AG04449 (cell line): ENCODE measurements at places on chromosomes 12 and 14.

- no peak for DNase-seq
Measured at GRCh38 chr14:22915886-22916521, 2.9 kb downstream of the RBM23 start.

DNA sequence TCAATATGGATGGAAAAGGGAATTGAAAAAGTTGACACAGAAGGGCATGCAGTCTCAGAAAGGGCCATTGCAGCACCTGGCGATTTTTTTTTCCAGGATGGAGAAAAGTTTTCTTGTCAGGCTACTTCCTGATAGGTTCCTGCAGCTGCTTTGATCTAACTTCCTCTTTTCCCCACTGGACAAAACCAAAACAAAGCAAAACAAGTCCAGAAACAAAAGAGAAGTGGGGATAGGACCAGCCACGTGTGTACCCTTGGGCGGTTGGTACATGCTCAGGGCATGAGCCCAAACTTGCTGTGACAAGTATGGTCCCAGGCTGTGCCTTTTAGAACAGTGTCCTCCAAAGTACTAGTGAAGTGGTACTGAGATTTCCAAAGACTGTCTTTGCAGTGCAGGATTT is 89.8 kb downstream of the CHST11 start:
- no peak for DNase-seq

DNA sequence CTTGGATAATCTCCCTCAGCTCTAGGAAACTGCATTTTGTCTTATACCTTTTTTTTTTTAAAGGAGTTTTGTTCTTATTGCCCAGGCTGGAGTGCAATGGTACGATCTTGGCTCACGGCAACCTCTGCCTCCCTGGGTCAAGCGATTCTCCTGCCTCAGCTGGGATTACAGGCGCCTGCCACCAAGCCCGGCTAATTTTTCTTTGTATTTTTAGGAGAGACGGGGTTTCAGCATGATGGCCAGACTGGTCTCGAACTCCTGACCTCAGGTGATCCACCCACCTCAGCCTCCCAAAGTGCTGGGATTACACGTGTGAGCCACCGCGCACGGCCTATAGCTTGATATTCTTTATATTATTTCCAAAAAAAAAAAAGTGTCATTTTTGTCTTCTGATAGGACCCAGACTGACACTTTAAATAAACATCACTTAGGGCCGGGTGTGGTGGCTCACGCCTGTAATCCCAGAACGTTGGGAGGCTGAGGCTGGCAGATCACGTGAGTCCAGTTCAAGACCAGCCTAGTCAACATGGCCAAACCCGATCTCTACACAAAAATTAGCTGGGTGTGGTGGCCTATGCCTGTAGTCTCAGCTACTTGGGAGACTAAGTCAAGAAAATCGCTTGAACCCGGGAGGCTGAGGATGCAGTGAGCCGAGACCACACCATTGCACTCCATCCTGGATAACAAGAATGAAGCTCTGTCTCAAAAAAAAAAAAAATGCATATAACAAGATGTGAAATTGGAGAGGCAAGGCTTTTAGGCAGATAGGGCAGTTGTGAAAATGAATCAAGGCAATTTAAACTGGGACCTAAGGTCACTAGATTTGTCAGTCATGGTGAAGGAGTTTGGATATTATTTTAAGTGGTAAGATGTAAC is 18.4 kb downstream of the SLC2A3 start:
- no peak for DNase-seq

DNA sequence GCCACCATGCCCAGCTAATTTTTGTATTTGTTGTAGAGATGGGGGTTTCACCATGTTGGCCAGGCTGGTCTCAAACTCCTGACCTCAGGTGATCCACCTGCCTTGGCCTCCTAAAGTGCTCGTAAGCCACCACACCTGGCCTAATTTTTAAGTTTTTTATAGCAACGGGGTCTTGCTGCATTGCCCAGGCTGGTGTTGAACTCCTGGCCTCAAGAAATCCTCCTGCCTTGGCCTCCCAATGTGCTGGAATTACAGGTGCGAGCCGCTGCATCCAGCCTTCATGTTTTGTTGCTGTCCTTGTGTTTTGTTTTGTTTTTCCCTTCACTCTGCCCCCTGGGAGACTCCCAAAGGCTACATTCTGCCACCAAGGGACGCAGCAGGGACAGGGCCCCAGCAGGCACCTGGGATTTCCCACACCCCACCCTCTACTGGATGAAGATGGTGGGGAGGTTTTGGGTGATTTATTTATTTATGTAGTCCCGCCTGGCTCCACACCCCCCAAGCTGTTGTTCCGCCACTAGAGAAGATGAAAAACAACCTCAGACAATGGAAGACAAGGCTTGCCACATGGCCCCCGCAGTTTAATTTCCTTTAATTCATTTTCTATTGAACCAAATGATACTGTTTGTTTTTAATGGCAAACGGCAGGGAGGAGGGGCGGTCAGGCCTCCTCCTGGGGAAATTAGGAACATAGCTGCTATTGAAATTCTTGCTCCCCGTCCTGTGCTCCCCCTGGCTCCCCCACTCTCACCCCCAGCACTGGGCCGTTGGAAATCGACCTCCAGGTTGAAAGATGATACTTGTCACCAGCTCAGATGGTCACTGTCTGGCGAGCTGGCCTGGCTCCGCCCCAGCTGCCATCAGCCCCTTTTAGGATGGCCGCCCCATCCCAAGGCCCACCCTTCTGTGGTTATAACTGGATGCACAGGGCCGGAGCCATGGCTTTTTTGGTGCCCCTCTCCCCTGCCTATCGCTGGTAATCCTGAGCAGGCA is 70.3 kb downstream of the RNFT2 start:
- no peak for DNase-seq

DNA sequence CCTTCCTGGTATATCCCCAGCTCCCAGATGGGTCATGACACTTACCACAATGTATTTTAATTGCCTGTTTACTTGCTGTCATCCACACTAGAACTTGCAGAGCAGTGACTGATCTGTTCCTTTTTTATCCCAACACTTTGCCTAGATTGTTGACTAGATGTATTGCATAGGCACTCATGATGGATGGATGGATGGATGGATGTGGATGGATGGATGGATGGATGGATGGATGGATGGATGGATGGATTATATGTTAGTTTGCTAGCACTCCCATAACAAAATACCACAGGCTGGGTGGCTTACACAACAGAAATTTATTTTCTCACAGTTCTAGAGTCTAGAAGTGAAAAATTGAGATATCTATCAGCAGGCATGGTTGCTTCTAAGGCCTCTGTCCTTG is 8.7 kb upstream of the CKAP4 start:
- DNase-seq = no peak

GRCh38 chr12:103884316-103884715 is 43.3 kb upstream of the NT5DC3 start:
- DNase-seq = no peak

- no peak for DNase-seq
Measured at GRCh38 chr14:98170575-98170974, 1101.4 kb downstream of the BCL11B start.

GRCh38 chr14:67919259-67920032 is 99.9 kb downstream of the RAD51B start:
- DNase-seq = no peak

DNA sequence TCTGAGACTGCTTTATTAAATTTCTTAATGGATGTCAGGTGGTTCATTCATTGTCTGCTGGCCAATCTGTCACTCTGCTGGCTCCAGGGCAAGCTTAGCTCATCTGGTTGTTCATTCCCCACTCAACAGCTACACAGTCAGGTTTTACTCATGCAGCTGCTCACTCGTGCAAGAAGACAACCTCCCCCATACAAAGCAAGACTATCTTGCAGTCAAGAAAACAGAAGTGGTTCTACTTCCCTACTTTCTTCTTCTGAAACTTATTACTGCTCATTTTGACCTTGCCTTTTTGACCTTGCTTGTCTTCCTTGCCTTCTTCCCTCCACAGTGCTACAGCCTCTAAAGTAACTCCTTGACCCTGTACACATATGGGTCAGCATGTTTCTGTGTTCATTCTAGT is 277.9 kb downstream of the SSPN start:
- DNase-seq = no peak

- no peak for DNase-seq
Measured at GRCh38 chr14:64939817-64940190, 2.7 kb downstream of the GPX2 start.

GRCh38 chr14:95452893-95453712 is 63.3 kb downstream of the SYNE3 start:
- DNase-seq = no peak

GRCh38 chr12:21831791-21832344 is 57.4 kb upstream of the KCNJ8 start:
- no peak for DNase-seq

GRCh38 chr12:66920205-66920604 is 241.3 kb upstream of the GRIP1 start:
- no peak for DNase-seq

DNA sequence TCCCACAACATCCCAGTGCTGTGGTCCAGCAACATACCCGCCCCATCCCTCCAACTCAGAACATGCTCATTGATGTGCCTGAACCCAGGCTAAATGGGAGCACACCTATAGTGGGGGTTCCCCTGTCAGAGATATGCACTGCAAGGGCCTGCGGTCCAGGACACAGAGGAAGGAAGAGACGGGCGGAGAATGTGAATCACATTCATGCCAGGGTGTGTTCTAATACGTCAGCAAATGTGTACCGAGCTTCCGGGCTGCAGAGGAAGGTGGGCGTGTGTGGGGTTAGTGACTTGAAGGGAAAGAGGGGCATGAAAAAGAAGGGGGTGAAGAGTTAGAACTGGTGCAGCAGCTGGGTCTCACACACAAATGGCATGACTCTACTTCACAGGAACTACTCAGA is 83.7 kb downstream of the DPF3 start:
- no peak for DNase-seq

DNA sequence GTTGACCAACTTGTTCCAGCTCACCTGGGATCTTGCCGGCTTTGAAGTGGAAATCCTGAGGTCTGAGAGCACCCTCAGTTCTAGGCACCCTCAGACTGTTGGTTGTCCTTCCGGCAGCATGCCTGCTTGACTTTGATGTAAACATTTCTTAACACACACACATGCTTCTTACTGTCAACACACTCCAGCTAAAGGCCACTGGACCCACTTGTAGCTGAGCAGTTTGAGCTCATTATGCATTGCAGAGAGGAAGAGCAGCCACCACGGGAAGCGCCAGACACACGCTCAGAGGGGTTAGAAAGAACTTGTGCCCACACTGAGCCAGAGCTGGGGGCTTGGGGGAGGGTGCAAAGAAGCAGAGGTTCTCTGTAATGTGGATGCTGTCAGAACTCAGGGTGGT is 55.8 kb downstream of the TNFAIP2 start:
- DNase-seq = no peak

DNA sequence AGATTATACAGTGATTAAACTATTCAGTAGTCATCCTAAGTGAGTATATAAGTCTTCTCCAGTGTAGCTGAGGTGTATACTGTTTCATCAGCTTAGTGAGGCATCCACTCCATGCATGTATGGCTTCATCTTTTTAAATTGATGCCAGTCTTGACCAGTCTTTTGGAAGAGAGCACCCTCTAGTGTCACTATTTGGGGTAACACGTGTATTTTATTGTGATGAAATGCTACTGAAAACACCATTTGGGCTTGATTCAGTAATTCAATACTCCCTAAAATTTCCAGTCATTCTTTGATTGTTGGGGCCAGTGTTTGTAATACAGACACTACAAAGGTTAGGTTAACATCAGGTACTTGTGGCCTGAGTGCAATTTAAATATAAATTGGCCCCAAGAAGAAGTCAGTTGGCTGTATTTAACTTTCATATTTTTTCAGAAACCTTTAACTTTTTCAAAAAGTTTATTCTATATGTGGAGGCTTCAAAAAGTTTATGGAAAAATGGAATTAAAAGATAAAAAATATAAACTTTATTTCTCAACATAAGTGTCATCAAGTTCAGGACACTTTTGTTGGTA is 35.3 kb downstream of the MIPOL1 start:
- DNase-seq = peak; percentile 12

GRCh38 chr14:92323011-92323915 is at the start of gene SLC24A4:
Gene SLC24A4 (plus strand): TSS chr14:92323165. CDS start chr14:92323831, 666 bp downstream.
- DNase-seq = no peak

GRCh38 chr12:130847112-130847511 is 8.1 kb upstream of the STX2 start:
- DNase-seq = no peak

GRCh38 chr12:124808272-124808671 is 55.4 kb downstream of the SCARB1 start:
- DNase-seq = no peak

GRCh38 chr12:114823724-114824123 is 139.7 kb upstream of the TBX3 start:
- DNase-seq = no peak

GRCh38 chr14:53767566-53767965 is 189.1 kb downstream of the BMP4 start:
- no peak for DNase-seq

- no peak for DNase-seq
Measured at GRCh38 chr12:87413784-87414183, 615.4 kb downstream of the C12orf50 start.

- no peak for DNase-seq
Measured at GRCh38 chr14:71758229-71758951, 173.8 kb upstream of the RGS6 start.

- no peak for DNase-seq
Measured at GRCh38 chr12:92210071-92210470, 64.4 kb upstream of the BTG1 start.

DNA sequence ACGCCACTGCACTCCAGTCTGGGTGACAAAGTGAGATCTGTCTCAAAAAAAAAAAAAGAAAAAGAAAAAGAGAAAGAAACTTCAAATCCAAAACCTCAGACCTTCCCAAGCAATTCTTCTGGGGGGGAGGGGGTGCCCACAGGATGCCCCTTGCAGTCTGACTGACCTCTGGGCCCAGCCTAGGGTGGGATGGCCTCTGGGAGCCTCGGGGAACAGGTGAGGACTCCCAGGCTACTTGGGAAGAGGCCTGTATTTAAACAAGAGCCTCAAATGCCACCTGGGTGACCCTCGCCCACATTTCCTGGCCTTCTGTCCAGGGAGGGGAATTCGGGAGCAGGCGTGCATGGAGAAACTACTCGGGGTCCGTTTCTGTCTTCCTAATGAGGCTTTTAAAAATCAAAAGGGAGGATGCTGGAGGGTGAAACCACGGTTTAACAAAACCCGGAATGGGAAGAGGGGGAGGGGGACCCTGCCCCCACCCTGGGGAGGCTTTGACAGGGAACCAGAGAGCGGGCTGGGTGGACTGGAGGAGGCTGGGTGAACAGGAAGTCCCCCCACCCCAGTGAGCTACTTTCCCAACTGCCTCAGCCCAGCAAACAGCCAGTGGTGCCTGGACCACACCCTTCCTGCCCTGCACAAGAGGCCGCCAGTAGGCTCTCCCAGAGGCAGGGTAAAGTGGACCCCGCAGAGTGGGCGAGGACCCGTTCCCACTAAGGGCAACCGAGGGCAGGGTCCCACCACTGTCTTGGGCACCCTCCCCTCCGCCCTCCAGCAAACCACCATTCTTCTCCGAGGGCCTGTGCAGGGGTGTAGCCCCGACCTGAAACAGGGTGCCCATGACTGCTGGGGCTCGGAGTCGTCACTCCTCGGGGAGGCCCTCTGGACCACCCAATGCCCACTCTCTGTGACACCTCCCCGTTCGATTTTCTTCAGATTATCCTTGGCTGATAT is 1.5 kb upstream of the FBRSL1 start:
- DNase-seq = no peak
